ENCODE measurements at places on chromosomes 4 and X. TPM values are rescaled to one million over a fixed set of nuclear protein-coding genes. Genes with fewer than 3 reads are reported as not detected.

ZCCHC12 gene
- total RNA-seq: not detected

CLNK gene
- not detected for total RNA-seq

EGFL6 gene
- total RNA-seq: not detected

PAGE5 gene
- not detected for total RNA-seq

BST1 gene
- 13.8 TPM for total RNA-seq

TLR7 gene
- total RNA-seq: 1.2 TPM

GRCh38 chr4:147674073-147674472, 9.9 kb downstream of the PRMT9 start:
- H3K27ac ChIP-seq: no peak overlapping the region
- H3K36me3 ChIP-seq: peaks cover 33% of the 10 kb centered on the region
- H3K4me3 ChIP-seq: no peak overlapping the region
- no peaks in the 10 kb centered on the region for H3K4me1 ChIP-seq
- no peaks in the 10 kb centered on the region for H3K27me3 ChIP-seq

DNA sequence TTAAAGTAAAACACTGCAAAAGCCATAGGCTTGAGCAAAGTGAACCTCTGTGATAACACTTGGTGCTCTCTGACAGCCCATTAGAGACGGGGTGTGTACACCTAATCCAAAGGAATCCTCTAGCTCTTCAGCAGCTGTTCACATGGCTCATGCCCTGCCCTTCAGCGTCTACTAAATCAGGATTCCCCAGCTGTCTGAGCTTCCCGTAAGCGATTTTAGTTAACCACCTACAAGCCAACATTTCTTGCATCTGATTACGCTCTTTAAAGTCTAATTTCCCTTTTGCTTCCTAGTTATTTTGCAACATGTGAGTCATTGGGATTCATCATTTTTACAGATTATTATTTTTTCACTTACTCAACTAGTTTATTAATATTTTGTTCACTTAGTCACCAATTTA, 6.5 kb downstream of the DMD start:
- H3K27me3 ChIP-seq: peaks cover 11% of the 10 kb centered on the region
- H3K4me3 ChIP-seq: peak overlapping the region; percentile 21
- H3K36me3 ChIP-seq: no peaks in the 10 kb centered on the region
- no peak for DNase-seq
- peak overlapping the region; percentile 58 for H3K27ac ChIP-seq

DNA sequence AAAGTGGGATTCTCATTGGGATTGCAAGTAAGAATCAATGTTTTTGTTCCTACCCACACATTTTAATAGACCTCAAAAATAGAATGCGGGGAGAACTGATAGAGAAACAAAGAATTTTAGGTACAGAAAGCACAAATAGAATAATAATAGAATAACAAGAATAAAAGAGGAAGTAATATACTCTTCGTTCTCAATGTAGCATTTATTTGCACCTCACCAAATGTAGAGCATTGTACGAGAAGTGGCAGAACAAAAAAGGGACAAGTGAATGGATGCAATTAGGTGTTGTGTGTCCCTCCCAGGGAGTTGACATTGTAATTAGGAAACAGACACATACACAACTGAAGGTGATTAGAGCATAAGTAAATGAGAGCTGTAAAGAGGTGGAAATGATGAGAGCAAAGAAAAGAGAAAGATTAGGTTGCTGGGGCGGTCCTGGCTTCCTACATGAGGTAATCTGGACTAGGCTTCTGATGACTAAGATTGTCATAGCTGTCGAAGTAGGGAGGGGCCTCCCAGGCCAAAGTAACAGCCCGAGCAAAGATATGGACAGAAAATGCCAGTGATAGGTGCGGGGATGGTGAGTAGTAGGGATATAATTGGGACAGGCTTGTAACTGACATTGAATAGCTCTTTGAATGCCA, 10.4 kb downstream of the RAB9A start:
- H3K36me3 ChIP-seq: no peaks in the 10 kb centered on the region
- H3K27me3 ChIP-seq: no peaks in the 10 kb centered on the region
- no peak overlapping the region for H3K4me3 ChIP-seq
- no peak overlapping the region for H3K27ac ChIP-seq

GRCh38 chr4:41885456-41885855, 49.8 kb upstream of the TMEM33 start:
- H3K4me1 ChIP-seq: peaks cover 13% of the 10 kb centered on the region
- H3K27me3 ChIP-seq: peaks cover 28% of the 10 kb centered on the region
- DNase-seq: no peak
- H3K4me3 ChIP-seq: no peak overlapping the region

GRCh38 chr4:10554694-10555093, 97.5 kb upstream of the ZNF518B start:
- DNase-seq: peak; percentile 40
- no peak overlapping the region for H3K27ac ChIP-seq

GRCh38 chr4:24809815-24810405, 14.5 kb downstream of the SOD3 start:
- DNase-seq: no peak
- no peak overlapping the region for H3K4me3 ChIP-seq
- no peak overlapping the region for H3K27ac ChIP-seq
- peaks cover 78% of the 10 kb centered on the region for H3K36me3 ChIP-seq

DNA sequence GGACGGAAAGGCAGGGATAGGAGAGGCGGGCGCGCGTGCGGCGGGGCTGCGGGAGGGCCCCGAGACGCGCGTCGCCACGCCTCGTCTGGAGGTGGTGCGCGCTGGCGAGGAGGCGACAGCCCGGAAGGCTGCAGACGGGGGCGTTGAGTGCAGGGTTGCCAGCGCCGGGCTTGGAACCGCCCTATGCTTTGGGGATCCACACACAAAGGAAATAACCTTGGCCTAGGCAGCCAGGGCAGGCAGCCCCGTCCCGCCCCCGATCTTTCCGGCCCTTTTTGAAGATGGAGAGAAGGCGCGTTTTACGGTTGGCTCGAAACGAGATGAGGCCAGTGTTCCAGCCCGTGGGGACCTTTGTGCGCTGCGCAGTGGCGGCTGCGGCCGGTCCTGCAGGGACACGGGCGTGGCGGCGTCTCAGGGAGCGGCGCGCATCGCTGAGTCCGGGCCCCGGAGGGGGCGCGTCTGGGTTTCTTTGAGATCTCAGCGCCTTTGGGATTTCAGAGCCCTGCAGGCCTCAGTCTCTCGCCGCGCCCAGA, 50.8 kb upstream of the TRIM2 start:
- H3K27ac ChIP-seq: peak overlapping the region; percentile 1
- no peaks in the 10 kb centered on the region for H3K36me3 ChIP-seq
- H3K4me3 ChIP-seq: peak overlapping the region; percentile 56
- H3K27me3 ChIP-seq: no peaks in the 10 kb centered on the region
- no peak for DNase-seq

DNA sequence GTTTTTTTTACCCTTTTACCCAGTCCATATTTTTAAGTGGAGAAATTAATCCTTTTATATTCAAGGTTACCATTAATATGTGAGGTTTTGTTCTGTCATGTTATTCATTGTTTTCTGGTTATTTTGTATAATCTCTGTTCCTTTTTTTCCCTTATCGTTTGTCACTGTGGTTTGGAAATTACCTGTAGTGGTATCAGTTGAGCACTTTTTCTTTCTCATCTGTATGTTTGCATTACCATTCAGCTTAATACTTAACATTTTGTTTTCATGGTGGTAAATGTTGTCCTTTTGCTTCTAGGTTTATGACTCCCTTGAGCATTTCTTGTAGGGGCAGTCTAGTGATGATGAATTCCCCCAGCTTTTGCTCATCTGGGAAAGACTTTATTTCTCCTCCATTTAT, 6.6 kb downstream of the ETDC start:
- no peak overlapping the region for H3K4me3 ChIP-seq
- no peaks in the 10 kb centered on the region for H3K4me1 ChIP-seq

DNA sequence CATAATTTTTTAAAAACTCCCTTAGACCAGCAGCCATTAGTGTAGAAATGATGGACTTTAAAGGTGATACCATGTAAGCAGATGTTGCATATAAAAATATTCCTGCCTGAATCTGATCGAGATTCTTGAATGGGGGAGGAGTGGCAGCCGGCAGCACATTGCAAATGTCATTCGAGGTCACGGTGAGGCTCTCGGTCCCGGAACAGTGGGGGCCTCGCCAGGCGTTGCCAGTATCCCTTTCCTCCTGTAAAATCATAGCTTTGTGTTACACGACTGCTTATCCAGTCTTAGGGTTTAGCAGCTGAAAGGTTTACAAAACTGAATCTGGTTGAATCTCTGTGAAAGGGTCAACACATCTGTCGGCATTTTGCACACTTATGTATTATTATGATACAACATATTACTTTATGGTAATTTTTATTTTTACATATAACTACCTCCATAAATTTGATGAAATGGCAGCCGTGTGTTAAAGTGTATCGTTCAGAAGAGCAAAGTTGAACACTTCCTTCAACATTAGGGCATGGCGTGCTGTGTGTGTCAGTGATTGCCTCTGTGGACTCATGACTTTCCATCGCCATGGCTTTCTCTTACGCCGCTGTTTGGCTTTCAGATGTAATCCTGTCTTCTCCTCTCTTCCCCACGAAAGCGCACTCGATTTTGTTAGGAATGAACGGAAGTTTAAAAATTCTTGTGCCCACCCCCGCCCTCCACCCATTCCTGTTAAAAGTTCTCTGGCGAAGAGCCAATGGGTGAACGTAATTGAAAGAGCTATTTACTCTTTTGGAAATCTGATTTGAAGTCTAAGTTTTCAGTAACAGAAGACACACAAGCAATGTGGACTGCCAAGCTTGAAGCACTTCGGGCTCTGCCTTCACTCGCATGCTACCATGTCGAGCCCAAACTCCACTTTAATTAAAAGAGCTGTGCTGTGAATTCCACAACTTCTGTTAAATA, 114.8 kb downstream of the STOX2 start:
- no peak for DNase-seq
- H3K4me1 ChIP-seq: no peaks in the 10 kb centered on the region
- no peak overlapping the region for H3K4me3 ChIP-seq
- no peak overlapping the region for H3K27ac ChIP-seq
- no peaks in the 10 kb centered on the region for H3K36me3 ChIP-seq

DNA sequence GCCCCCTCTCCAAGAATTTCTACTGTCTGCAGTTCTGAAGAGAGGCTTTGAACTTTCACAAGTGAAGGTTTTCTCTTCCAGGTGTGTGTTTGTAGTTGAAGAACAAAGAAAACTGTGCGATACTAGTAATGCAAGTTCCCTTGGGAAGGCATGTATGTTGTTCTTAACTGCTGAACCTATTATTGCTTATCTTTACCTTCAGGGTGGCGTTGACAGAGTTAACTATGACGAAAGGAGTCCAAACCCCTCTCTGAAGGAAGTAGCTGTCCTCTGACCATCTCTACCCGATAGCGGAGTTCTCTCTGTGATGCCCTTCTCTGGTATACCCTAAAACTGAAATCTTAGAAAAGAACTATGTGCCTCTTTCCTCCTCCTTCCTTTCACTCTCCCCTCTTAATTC, 79.9 kb downstream of the TSPAN7 start:
- H3K4me3 ChIP-seq: no peak overlapping the region
- DNase-seq: no peak
- H3K27ac ChIP-seq: no peak overlapping the region
- H3K36me3 ChIP-seq: no peaks in the 10 kb centered on the region

- no peak for DNase-seq
- no peaks in the 10 kb centered on the region for H3K27me3 ChIP-seq
- H3K4me3 ChIP-seq: no peak overlapping the region
- no peaks in the 10 kb centered on the region for H3K36me3 ChIP-seq
- no peaks in the 10 kb centered on the region for H3K4me1 ChIP-seq
These were observed 179.1 kb upstream of the TBC1D9 start for GRCh38 chr4:140935254-140935653.

DNA sequence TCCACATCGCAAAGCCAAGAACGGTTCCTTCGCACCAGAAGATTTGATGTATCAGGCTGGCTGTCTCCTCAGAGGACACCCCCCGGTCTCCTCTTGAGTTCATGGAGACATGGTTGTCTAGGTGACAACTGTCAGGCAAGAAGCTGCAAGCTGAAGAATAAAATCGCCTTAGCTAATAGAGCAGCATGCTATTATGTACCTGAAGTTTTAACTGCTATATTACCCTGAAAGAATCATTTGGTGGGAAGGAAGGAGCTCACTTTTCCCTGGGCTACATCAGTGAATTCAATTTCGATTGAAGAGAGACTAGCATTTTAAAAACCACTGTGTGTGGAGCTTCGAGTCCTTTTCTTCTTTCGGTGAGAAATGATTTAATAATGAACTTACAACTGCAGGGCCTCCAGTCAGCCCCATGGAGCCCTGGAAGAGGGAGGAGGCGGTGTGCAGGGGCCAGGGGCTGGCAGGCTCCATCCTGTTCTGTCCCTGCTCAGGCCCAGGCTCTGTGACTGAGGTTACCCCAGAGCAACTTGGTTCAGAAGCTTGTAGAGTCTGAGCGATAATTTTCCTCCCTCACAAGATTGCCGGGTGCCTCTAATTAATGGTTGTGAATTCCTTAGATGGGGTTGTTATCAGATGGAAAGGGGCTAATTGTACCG, 191.3 kb downstream of the MID1IP1 start:
- DNase-seq: no peak
- no peak overlapping the region for H3K27ac ChIP-seq

GRCh38 chrX:21853578-21853977, 2.2 kb upstream of the YY2 start:
- no peak for DNase-seq
- H3K4me1 ChIP-seq: no peaks in the 10 kb centered on the region
- H3K27ac ChIP-seq: no peak overlapping the region
- H3K36me3 ChIP-seq: no peaks in the 10 kb centered on the region
- H3K27me3 ChIP-seq: no peaks in the 10 kb centered on the region
- no peak overlapping the region for H3K4me3 ChIP-seq

- no peaks in the 10 kb centered on the region for H3K27me3 ChIP-seq
- H3K27ac ChIP-seq: no peak overlapping the region
- no peak for DNase-seq
- no peaks in the 10 kb centered on the region for H3K4me1 ChIP-seq
These were observed 58.7 kb upstream of the GPM6B start for GRCh38 chrX:13875572-13875971.

DNA sequence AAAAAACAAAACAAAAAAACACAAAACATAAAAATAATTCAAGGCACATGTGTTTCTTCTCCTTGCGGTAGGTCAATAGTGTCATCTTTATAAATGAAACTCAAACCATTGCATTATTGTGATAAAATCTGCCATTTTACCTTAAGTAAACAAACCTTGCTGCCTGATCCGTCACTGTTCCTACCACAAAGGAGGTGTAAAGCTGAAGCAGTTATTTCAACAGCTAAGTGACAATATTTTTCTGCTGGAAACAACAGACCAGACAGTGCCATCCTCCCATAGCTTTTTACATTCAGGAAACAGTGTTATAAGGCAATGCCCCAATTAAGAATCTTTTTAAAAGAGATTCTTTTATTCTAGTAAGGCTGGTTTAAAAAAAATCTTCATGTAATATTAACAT, 242.7 kb downstream of the PPP1R2C start:
- no peak overlapping the region for H3K4me3 ChIP-seq
- H3K27me3 ChIP-seq: no peaks in the 10 kb centered on the region
- no peaks in the 10 kb centered on the region for H3K4me1 ChIP-seq
- no peaks in the 10 kb centered on the region for H3K36me3 ChIP-seq
- H3K27ac ChIP-seq: no peak overlapping the region

GRCh38 chrX:110748256-110748806, 47.3 kb downstream of the CHRDL1 start:
- no peak overlapping the region for H3K4me3 ChIP-seq
- peaks cover 3% of the 10 kb centered on the region for H3K27me3 ChIP-seq
- no peak for DNase-seq
- no peak overlapping the region for H3K27ac ChIP-seq
- H3K36me3 ChIP-seq: no peaks in the 10 kb centered on the region

- H3K27ac ChIP-seq: no peak overlapping the region
- no peak overlapping the region for H3K4me3 ChIP-seq
- H3K36me3 ChIP-seq: no peaks in the 10 kb centered on the region
- no peak for DNase-seq
These were observed 153.4 kb downstream of the PPARGC1A start for GRCh38 chr4:23736466-23736865.
